ENCODE measurements at places on chromosomes 16 and 17.

DNA sequence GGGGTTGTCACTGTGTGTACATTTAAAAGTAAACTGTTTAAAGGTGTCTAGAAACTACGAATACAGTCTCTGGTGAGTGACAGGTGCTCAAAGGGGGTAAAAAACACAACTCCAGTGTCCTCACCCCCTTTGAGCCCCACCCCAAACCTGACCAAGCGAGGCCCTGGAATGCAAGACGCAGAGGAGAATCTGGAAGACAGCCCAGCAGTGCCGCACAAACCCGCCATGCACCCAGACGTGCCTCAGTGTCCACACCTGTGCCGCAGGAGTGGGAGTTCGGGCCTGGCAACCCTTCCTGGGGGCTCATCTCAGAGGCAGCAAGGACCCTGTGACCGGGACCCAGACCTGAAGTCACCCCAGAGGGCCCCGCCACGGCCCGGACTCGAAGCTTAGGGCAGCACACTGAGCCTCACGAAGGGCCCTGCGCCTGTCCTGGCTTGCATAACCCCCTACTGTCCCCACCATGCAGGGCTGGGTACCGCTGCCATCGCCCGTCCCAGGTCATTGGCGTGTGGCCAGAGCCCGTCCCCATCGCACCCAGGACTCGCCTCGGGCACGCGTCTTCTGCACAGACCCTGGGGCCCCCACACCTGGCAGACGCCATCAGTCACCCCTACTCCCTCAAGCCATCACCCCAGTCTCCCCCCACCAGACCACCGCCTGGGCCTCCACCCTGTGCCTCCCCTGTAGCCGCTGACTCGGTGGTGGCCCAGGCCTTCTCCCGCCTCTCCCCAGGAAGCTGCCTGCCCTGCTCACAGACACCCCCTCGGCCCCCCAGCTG, 33.0 kb upstream of the ZC3H18 start:
- DNase-seq: no peak

DNA sequence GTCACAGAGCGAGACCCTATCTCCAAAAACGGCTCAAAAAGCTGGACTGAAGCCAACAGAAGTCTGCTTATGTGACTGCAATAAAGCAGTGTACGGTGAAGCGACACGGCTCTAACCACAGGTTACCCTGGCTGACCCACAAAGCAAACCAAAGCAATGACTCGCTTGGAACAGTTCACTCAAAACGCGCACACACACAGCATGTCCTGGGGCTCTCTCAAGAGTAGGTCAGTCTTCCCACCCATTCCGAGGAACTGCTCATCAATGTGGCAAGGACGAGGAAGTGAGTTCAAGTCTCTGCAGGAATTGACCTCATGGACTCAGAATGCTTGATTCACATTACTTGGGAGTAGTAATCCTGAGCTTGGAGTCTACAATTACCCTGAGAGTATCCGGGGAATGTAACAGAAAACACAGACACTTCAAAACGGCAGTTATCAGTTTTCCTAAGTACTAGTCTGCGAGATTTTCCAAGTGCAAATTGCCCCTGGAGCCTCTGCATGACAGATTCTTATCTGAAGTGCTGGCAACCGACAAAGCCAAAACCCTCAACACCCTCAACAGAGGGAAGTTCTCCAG, 25.4 kb downstream of the PELP1 start:
- DNase-seq: peak; percentile 63

DNA sequence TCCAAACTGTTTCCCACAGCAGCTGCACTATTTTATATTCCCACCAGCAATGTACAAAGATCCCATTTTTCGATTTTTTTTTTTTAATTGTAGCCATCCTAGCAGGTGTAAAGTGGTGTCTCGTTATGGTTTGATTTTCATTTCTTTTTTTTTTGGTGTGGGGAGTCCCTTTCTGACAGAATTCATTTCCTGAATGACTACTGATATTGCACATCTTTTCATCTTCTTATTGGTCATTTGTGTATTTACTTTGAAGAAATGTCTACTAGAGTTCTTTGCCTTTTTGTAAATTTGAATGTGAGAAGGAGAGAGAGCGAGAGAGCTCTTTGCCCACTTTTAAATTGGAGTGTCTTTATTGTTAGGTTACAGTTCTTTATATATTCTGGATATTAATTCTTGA, 14.0 kb downstream of the CYB5B start:
- DNase-seq: peak; percentile 51

GRCh38 chr17:19248151-19248927, 11.2 kb downstream of the EPN2 start:
- DNase-seq: no peak

DNA sequence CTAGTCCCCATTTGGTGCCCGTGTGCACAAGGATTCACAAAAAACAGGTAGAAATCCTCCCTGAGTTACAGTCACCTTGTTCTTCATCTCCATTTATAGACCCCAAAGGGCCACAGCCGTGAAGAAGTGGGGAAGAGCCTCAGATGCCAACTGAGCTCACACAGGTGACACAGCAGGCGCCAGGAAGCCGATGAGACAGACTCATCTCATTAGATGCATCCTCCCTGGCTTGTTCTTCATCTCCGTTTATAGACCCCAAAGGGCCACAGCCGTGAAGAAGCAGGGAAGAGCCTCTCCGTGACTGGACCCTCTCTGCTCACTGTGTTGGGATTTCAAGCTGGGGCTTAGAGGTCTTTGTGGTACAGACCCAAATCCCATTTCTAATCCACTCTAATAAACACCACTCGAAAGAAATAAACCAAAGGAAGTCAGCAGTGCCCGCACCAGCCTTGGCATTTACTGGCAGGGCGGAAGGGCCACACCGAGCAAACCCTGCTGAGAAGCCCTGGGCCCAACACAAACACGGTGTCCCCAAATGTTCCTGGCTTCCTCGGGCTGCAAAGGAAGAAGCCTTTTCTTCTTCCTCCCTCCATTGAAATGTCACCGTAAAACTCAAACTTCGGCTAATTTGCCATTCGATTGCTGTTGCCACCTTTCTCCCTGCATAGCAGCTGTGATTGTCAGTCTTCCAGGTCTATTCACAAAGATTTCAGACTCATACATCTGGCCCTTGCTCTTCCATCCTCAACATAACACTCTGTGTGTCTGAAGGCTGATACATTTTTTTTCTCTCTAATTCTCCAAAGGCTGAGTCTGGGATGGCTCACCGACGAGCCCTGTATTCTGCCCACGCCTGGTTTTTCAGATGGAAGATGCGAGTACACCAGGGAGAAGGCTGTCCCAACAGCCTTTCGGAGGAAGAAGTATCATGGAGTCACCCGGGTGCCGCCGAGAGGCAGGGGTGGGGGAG, 44.9 kb upstream of the DOC2B start:
- DNase-seq: no peak

DNA sequence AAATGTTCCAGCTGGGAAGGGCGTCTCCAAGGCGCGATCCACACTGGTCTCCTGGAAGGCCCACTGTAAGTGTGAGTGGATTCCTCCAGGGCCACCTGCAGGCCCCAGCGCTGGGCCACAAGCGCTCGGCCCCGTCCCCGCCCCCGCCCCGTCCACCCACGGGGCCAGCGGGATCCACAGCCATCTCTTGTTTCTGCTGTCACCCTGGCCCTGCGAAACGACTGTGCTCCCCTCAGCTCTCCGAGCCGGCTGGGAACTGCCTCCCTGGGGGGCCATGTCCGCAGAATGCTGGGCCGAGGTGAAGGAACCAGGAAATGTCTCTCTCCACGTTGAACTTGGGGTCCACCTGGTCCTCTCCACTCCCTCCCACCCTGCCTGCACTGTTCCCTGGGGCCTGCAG, 1955.2 kb downstream of the TP53TG3F start:
- DNase-seq: no peak

DNA sequence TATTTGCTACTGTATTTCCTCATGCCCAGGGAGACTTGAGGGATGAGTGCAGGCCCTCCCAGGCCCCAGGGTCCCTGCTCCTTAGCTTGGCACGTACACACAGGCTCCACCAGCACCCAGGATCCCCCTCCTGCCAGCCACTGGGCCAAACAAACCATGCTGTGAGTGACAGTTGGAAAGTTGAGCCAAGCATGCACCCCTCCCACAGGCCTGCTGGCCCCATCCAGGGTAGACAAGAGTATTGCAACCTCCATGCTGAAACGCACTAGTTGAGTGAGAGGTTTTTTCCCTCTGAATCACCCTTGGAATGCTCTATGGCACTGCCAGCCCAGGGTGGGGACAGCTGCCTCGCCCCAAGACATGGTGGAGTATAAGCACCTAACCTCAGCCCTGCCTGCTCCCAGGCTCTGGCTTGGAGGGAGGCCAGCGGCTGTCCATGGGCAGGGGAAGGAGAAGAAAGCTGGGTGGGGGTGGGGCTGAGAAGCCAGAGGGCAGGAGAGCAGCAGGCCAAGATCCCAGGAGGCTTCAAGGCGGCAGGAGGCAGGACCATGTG, 49.6 kb downstream of the PITPNM3 start:
- DNase-seq: no peak

Measured in activated CD4-positive, alpha-beta T cell treated with anti-CD3 and anti-CD28 coated beads, Interleukin-10, Interleukin-2, amounts not matched to agents 100 ng/mL and 50 ng/mL, durations not matched to agents 16 hours and 8 hours (primary cell).